ENCODE measurements at places on chromosomes 5 and 9. TPM values are rescaled to one million over a fixed set of nuclear protein-coding genes. Genes with fewer than 3 reads are reported as not detected.

Gene CCNI2
- total RNA-seq = 0.16 TPM

Gene PCDHA7
- total RNA-seq = not detected

Gene BBLN
- total RNA-seq = 36.1 TPM

Gene MAPKAP1
- total RNA-seq = 122 TPM

Gene SCGB3A2
- total RNA-seq = not detected

Gene ASPN
- total RNA-seq = 5.7 TPM

Gene LMBRD2
- 10.4 TPM for total RNA-seq

Gene STPG3
- total RNA-seq = 1.4 TPM

Gene GABRA6
- total RNA-seq = not detected

Gene ZDHHC11
- total RNA-seq = 38.0 TPM

Gene GAS1
- 22.3 TPM for total RNA-seq

Gene C9orf43
- 0.24 TPM for total RNA-seq

Gene ADRA1B
- 2.7 TPM for total RNA-seq

Gene ECM2
- 8.5 TPM for total RNA-seq

Gene FOXD4L6
- not detected for total RNA-seq

Gene EIF4E1B
- total RNA-seq = not detected

Gene PCDHB16
- 2.5 TPM for total RNA-seq
